Thymus (tissue), 14 donors: ENCODE measurements at places on chromosomes 5 and 9.

DNA sequence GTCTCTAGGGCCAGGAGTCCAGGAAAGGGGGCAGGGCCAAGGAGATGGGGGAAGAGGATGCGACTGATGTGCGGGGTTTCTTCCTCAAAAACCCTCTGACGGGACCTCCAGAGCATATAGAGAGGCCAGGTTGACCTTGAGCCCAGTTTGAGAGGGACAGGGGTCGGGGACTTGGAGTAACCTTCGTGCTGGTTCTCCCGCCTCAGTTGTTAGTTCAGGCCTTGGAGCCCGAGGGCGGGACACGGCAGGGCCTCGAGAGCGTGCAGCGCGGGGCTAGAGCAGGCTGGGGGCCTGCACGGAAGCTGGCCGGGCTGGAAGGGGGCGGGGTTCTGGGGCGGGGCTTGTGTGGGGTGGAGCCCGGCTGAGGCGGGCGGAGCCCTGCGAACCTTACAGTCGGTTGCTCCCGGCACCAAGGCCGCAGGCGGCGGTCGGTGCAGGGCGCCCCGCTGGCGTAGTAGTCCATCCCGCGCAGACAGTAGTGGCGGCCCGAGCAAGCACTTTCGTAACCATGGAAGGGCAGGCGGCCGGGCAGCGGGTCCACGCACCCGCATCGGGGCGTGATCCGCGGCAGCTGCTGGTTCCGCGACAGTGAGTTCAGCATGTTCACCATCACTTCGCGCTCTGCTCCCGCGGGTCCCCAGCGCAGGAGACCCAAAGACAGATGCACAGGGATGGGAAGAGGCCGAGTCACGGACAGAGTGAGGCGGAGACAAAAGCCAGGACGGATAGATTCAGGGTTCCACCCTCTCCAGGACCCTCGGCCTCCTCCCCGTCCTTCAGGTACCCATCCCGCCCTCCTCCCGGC lies 4.0 kb upstream of the MYORG start:
- peak; percentile 61 for DNase-seq

DNA sequence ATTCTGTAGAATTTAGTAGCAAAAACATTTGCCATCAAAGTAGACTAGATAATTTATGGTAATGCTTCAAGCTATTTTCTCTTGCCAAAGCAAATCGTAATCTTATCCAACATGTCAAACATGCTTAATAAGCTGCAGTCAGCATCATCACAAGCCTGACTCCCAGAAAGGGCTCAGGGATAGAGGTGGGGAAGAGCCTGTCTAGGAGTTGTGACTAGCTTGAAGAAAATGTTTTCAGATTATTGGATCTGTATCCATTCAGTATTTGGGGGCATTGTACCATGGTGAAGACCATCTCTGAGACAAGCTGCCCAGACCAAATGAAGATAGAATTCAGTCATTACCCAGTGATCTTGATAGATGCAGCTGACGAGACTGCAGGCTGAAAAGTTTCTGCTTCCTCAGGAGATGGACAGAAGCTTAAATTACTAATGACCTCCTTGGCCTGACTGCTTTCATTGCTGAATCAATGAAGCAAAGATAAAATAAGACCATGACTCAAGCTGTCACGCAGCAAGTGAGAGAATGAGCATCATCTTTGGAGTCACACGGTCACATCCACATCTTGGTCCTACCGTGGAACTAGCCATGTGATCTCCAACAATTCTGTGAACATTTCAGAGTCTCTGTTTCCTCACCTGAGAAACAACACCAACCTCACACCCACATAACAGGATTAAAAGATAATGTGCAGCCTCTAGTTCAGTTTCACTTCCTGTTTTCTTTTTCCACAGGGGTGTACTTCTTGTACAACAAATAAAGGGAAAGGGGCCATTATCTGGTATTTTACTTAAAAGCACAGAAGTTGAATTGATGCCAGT lies 9.4 kb downstream of the ERAP2 start:
- peak; percentile 27 for DNase-seq

DNA sequence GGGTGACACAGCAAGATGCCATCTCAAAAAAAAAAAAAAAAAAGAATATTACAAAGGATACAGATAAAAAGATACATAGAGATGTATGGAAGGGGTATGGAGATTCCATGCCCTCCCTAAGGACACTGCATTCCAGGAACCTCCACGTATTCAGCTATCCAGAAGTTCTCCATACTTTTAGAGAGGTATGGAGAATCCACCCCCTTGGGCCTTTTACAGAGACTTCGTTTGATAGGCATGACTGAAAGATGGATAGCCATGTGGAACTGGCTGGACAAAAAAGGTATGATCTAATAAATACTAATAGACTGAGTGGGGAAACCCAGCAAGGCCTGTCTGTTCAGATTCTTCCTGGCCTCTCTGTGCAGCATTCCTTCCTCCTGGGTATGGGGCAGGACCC lies 56.6 kb upstream of the DMRT1 start:
- DNase-seq: no peak

DNA sequence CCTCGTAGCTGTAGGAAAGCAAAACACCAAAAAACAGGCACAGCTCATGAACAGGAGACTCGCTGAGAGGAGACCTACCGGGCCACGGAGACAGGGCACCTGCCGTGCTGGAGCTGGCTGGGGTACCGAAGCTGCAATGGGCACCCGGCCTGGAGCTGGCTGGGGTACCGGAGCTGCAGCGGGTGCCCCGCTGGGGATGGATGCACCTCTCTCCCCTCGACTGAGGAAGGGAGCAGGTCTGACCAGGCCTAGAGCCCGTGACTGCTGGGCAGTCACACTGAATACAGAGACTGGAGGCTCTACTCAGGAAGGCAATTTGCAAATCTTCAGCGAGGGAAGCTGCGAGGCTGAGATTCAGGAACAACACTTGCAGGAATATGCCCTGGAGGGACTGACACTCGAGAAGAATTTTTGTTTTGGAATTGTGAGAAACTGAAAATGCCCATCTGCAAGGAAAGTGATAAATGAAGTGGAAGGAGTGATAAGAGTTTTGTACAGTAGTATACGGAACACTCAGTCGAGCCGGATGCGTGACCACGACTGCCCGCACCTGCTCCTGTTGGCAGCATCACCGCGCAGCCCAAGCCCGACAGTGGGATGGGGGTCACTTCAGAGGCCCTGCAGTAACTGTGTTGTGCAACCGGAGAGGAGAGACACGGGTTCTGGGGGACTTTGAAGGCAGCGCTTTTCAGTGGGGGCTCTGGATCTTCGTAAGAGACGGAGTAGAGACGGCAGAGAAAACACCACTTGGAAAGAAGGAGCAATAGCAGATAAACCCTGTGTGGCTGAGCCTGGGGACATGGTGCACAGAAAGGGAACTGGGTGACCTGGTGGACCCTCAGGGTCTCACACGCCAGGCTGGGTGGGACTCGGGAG lies 27.9 kb upstream of the LPCAT1 start:
- DNase-seq: no peak

DNA sequence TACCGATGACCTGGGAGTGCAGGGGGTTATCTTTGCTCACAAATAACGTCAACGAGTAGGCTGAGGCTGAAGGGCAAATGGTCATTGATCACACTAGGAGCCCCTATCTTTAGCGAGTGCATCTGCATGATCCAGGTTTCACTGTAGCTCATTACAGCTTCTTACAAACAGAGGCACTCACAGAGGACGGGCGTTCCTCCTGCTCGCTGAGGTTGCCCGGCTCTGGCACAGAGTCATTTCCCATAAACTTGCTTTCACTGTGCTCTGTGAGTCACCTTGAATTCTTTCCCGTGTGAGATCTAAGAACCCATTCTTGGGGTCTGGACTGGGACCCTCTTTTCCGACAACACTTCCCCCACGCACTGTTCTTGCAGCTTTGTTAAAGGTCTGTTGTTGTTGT lies 1.9 kb upstream of the PAEP start:
- no peak for DNase-seq

DNA sequence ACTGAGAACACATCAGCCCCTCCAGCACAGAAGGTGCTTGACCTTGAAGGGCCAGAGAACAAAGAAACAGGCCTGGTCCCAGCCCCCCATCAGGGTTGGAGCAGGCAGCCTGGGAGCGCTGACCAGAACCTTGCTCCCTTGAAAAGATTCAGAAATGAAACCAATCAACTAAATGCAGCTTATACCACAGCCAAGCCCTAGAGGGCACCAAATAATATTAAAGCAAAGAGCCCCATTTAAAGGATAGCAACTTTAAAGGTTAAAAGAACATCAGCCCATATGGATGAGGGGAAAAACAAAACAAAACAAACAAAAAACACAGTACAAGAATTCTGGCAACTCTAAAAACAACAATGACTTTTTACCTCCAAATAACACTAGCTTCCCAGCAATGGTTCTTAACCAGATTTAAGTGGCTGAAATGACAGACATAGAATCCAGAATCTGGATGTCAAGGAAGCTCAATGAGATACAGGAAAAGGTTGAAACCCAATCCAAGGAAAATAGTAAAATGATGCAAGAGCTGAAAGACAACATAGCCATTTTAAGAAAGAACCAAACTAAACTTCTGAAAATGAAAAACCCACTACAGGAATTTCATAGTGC lies 471.9 kb downstream of the MTRR start:
- no peak for DNase-seq
